A549 treated with Hydrocortisone at 1 μM for 4 hours (cell line): ENCODE measurements at places on chromosomes 2 and 18. TPM values are rescaled to one million over a fixed set of nuclear protein-coding genes. Genes with fewer than 3 reads are reported as not detected.

The LIMS3 gene
- total RNA-seq: not detected in 5 replicates

The PPP1R1C gene
- total RNA-seq: 0.86 to 2.2 TPM (median 2.0 TPM) in 5 replicates

The CCDC195 gene
- total RNA-seq: not detected in 5 replicates

The OTX1 gene
- 3.1 to 4.0 TPM (median 3.6 TPM) in 5 replicates for total RNA-seq

The UGT1A7 gene
- total RNA-seq: 2.9 to 4.8 TPM (median 3.8 TPM) in 5 replicates

The ADRA2B gene
- total RNA-seq: 0.06 to 0.17 TPM (median 0.09 TPM) in 5 replicates

The ANKRD62 gene
- total RNA-seq: not detected in 5 replicates

The MFSD2B gene
- total RNA-seq: 0.18 to 0.84 TPM (median 0.52 TPM) in 5 replicates

The GRP gene
- not detected in 5 replicates for total RNA-seq

The GMCL1 gene
- total RNA-seq: 7.8 to 12.2 TPM (median 10.7 TPM) in 5 replicates

The PRKAG3 gene
- total RNA-seq: not detected in 5 replicates

The LRRC30 gene
- not detected in 5 replicates for total RNA-seq

The PJVK gene
- total RNA-seq: 1.5 to 2.2 TPM (median 1.5 TPM) in 5 replicates

The ZAP70 gene
- total RNA-seq: 0.10 to 0.12 TPM in 2 of 5 replicates, not detected in the others

The HNMT gene
- total RNA-seq: 0.47 to 1.4 TPM (median 0.98 TPM) in 5 replicates

The ASIC4 gene
- total RNA-seq: 0.06 to 0.26 TPM (median 0.07 TPM) in 5 replicates

The KIF1A gene
- 0.74 to 1.4 TPM (median 0.84 TPM) in 5 replicates for total RNA-seq

The NIF3L1 gene
- 36.5 to 46.9 TPM (median 38.1 TPM) in 5 replicates for total RNA-seq

The ELOA2 gene
- not detected in 5 replicates for total RNA-seq

The HJURP gene
- 52.3 to 59.6 TPM (median 55.7 TPM) in 5 replicates for total RNA-seq

The REEP1 gene
- 0.88 to 1.2 TPM (median 1.1 TPM) in 5 replicates for total RNA-seq

The FAM210A gene
- 22.9 to 27.2 TPM (median 25.1 TPM) in 5 replicates for total RNA-seq

The RNF152 gene
- 0.06 to 0.25 TPM (median 0.13 TPM) in 5 replicates for total RNA-seq

The CXCR1 gene
- not detected in 5 replicates for total RNA-seq

The BCL11A gene
- total RNA-seq: 0.03 to 0.25 TPM (median 0.13 TPM) in 5 replicates

The SDC1 gene
- 165 to 194 TPM (median 181 TPM) in 5 replicates for total RNA-seq

The ITGA4 gene
- total RNA-seq: 1.3 to 2.6 TPM (median 2.0 TPM) in 5 replicates

The CLEC4F gene
- not detected in 5 replicates for total RNA-seq

The NEURL3 gene
- total RNA-seq: 0.61 to 1.8 TPM (median 0.75 TPM) in 5 replicates

The SPATA3 gene
- not detected in 5 replicates for total RNA-seq

The THOC1 gene
- 17.9 to 23.7 TPM (median 19.0 TPM) in 5 replicates for total RNA-seq

The DYSF gene
- total RNA-seq: 0.53 to 0.99 TPM (median 0.56 TPM) in 5 replicates
